ENCODE measurements at places on chromosomes 6 and 20.

- no peaks in the 10 kb centered on the region for H3K4me1 ChIP-seq
- DNase-seq = no peak
- H3K36me3 ChIP-seq = no peaks in the 10 kb centered on the region
- H3K27me3 ChIP-seq = no peaks in the 10 kb centered on the region
- no peak overlapping the region for H3K27ac ChIP-seq
Measured at GRCh38 chr20:46682063-46682821, 7.0 kb downstream of the TP53RK start.

- H3K36me3 ChIP-seq = no peaks in the 10 kb centered on the region
- no peaks in the 10 kb centered on the region for H3K4me1 ChIP-seq
- H3K27me3 ChIP-seq = no peaks in the 10 kb centered on the region
- H3K4me3 ChIP-seq = no peak overlapping the region
- no peak for DNase-seq
Measured at GRCh38 chr6:100335991-100336390, 128.7 kb downstream of the SIM1 start.

DNA sequence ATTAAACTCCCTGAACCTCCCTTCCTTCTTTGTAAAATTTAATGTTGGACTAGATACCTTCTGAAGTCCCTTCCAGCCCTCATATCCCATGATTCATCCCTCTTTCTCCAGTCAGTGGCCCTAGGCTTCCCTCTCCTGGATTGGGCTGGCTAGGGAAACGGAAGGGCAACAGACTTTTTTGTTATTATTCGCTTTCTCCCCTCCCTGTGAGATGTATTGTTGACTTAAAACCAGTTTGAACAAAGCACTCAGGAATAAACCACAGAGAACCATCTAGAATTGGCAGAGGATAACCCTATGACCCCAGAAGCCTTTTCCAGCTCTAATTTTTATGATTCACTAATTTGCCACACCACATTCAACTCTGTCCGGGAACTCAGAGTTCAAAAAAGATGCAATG, 239.7 kb upstream of the SUPT3H start:
- H3K36me3 ChIP-seq = no peaks in the 10 kb centered on the region
- no peak for DNase-seq
- H3K4me1 ChIP-seq = no peaks in the 10 kb centered on the region
- no peak overlapping the region for H3K27ac ChIP-seq
- H3K4me3 ChIP-seq = no peak overlapping the region

- no peaks in the 10 kb centered on the region for H3K36me3 ChIP-seq
- no peaks in the 10 kb centered on the region for H3K27me3 ChIP-seq
- DNase-seq = no peak
- peak overlapping the region; percentile 80 for H3K27ac ChIP-seq
Measured at GRCh38 chr6:26660000-26660361, 435 bp upstream of the ZNF322 start.

- no peaks in the 10 kb centered on the region for H3K36me3 ChIP-seq
- H3K4me3 ChIP-seq = no peak overlapping the region
- no peaks in the 10 kb centered on the region for H3K27me3 ChIP-seq
Measured at GRCh38 chr6:100166956-100167355, 172.9 kb upstream of the MCHR2 start.

- peak; percentile 30 for DNase-seq
- H3K27ac ChIP-seq = no peak overlapping the region
- no peak overlapping the region for H3K4me3 ChIP-seq
Measured at GRCh38 chr20:37529214-37529967, 1.7 kb upstream of the BLCAP start.

Data from Peyer's patch (tissue), 4 donors.